Panc1 (cell line): ENCODE measurements at places on chromosomes 3 and 15.
A peak's percentile ranks its signal among the peaks of the same experiment; 100 is the strongest.

DNA sequence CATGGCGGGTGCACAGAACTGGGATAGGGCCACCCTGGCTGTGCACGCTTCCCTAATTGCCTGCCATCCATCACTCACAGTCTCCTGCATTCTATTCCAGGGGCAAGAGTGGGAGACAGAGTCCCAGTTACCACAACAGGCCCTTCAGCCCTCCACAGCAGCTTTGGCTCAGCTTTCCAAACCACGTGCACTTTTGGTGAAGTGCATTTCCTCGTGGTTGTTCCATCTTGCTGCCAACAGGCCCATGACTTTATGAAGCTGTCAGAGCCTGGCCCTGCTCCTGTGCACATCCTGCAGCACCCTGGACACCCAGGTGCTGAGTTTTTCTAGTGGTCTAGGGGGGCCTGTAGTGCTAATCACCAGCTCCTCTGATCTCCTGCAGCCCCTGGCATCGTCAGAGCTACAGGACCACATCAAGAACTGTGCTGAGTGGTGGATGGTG, 110.2 kb downstream of the ADCY5 start:
- no peaks in the 10 kb centered on the region for H3K27me3 ChIP-seq
- no peak overlapping the region for H3K4me3 ChIP-seq
- H3K4me1 ChIP-seq: no peaks in the 10 kb centered on the region
- no peak overlapping the region for H3K27ac ChIP-seq

DNA sequence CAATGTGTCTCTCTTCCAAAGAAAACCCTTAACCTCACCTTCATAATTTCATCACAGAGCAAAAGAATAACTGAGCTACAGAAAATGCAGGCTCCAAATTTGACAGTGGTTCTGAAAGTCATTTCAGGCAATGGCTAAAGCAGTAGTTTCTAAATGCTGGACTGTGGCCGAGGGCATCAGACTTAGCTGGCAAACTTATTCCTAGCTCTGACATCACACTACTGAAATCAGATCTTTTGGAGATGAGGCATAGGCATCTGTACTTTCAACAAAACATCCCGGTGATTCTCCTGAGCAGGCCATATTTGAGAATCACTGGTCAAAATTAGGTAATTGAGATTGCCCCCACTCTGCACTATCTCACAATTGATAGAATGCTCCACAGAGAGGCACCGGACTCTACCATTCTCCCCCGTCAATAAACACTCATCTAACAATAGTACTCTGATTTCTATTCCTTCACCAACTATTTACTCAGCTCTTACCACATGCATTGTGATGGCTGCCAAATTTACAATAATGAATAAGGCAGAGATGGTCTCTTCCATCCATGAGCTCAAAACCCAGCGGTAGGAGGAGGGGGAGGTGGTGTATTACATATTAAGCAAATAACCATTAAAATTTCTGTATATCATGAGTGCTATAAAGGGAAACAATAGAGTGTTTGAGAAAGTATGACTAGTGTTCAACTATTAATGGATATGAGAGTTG, 57.3 kb upstream of the SPRED1 start:
- H3K4me3 ChIP-seq: no peak overlapping the region
- no peaks in the 10 kb centered on the region; the same call in 1 of the 2 replicates for H3K27me3 ChIP-seq
- no peak for DNase-seq
- H3K4me1 ChIP-seq: no peaks in the 10 kb centered on the region
- no peaks in the 10 kb centered on the region for H3K36me3 ChIP-seq

- no peaks in the 10 kb centered on the region for H3K36me3 ChIP-seq
- H3K27ac ChIP-seq: no peak overlapping the region
- no peak for DNase-seq
- H3K4me3 ChIP-seq: peak overlapping the region; percentile 42
Measured at GRCh38 chr15:72184165-72184811, 13.3 kb downstream of the GRAMD2A start.

GRCh38 chr3:124032311-124032880, 40.5 kb upstream of the ROPN1 start:
- no peaks in the 10 kb centered on the region for H3K36me3 ChIP-seq
- H3K4me3 ChIP-seq: peak overlapping the region; percentile 66
- DNase-seq: no peak
- H3K4me1 ChIP-seq: no peaks in the 10 kb centered on the region
- no peak overlapping the region for H3K27ac ChIP-seq

DNA sequence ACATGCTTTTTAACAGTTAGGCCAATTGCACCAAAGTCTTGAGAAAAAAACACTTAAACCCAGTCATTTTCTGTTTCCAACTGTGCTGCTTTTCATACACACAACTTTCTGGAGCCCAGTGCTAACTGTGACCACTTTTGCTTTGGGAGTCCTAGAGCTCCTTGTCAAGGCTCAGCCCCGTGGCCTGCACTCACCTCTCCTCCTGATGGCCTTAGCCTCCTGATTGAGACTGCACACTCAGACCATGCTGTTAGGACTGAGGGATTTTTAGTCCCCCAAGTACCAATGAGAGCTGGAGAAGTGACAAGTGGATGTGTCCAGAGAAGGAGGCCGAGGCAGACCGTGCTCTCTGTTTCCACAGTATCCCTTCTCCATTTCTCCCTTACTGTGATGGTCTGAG, 15.2 kb upstream of the RARRES1 start:
- no peaks in the 10 kb centered on the region for H3K36me3 ChIP-seq
- no peaks in the 10 kb centered on the region for H3K27me3 ChIP-seq
- DNase-seq: no peak
- no peak overlapping the region for H3K4me3 ChIP-seq

DNA sequence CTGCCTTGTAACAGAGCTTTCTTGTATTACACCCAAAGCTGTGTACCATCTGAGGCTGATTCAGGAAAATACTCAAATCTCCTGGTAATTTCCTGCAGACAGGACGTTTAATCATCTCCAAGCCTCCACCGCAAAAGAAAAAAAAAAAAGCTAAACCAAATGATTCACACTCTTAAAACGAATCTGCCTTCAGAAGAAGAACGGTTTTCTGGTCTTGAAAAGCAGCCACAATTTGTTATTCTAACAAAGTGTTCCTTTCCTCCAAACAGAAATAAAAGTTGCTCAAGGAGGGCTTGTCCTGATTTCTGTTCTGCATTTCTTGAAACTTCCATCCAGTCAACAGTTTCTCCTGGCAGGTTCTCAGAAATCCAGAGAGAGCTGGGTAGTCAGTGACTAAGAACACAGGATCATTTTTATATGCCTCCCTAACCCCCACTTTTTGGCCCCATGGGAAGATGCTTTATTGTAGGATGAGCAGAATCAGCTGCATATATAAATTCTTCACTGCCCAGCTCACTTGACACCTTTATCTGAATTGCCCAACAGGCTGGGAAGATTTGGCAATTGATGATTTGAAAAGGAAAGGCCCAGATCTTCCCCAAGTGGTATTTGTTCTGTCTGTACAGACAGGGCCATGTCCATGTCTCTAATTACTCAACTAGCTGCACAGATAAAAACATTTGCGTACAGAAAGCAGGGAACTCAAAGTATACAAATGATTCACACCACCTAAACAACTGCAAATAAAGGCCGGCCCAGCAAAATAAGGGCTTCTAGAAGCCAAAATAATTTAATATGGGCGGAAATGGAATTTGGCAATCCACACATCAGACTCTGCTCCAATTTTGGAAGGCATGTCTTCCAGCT, 41.0 kb upstream of the PRICKLE2 start:
- no peaks in the 10 kb centered on the region for H3K4me1 ChIP-seq
- no peak overlapping the region for H3K27ac ChIP-seq
- H3K4me3 ChIP-seq: no peak overlapping the region
- no peaks in the 10 kb centered on the region for H3K36me3 ChIP-seq

GRCh38 chr3:188433521-188434150, 279.7 kb downstream of the LPP start:
- no peaks in the 10 kb centered on the region for H3K36me3 ChIP-seq
- no peak overlapping the region for H3K4me3 ChIP-seq
- no peaks in the 10 kb centered on the region for H3K4me1 ChIP-seq

GRCh38 chr3:127452321-127452821, 138.2 kb downstream of the TPRA1 start:
- no peaks in the 10 kb centered on the region for H3K36me3 ChIP-seq
- DNase-seq: no peak
- H3K4me1 ChIP-seq: peaks cover 11% of the 10 kb centered on the region
- no peak overlapping the region for H3K4me3 ChIP-seq

DNA sequence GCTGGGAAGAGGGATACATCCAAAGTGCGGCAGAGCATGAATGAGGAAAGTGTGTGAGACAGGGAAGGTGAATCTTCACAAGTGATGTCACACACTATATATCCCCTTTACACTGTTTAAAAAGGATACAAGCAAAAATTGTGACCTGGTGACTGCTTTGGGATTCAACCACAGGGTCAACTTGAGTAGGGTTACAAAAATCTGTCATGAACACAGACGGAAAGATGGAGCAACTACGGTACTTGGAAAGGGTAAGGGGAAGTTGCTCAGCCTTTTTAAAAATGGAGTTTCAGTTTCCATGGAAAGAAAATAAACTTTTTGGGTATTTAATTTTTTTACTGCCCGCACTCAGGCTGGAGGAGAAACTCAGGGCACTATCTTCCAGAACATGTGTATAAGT, 60.3 kb downstream of the B3GNT5 start:
- no peak overlapping the region for H3K4me3 ChIP-seq
- no peaks in the 10 kb centered on the region for H3K36me3 ChIP-seq
- no peak overlapping the region for H3K27ac ChIP-seq
- H3K27me3 ChIP-seq: no peaks in the 10 kb centered on the region

- H3K36me3 ChIP-seq: no peaks in the 10 kb centered on the region; the same call in 1 of the 2 replicates
- DNase-seq: no peak
- H3K4me3 ChIP-seq: no peak overlapping the region
- H3K4me1 ChIP-seq: peaks cover 7% of the 10 kb centered on the region; the same call in 1 of the 2 replicates
Measured at GRCh38 chr15:52329150-52329549, 33.5 kb upstream of the MYO5C start.

GRCh38 chr3:66812136-66812535, 186.0 kb upstream of the KBTBD8 start:
- no peaks in the 10 kb centered on the region for H3K4me1 ChIP-seq
- DNase-seq: no peak
- H3K36me3 ChIP-seq: no peaks in the 10 kb centered on the region
- no peak overlapping the region for H3K27ac ChIP-seq

GRCh38 chr15:57521503-57521902, 70.2 kb upstream of the MYZAP start:
- no peak overlapping the region for H3K4me3 ChIP-seq
- no peaks in the 10 kb centered on the region for H3K36me3 ChIP-seq
- peaks cover 6% of the 10 kb centered on the region for H3K4me1 ChIP-seq
- H3K27me3 ChIP-seq: no peaks in the 10 kb centered on the region

- peaks cover 64% of the 10 kb centered on the region for H3K36me3 ChIP-seq
- DNase-seq: no peak
- peak overlapping the region; percentile 98 for H3K27ac ChIP-seq
- peak overlapping the region; percentile 85 for H3K4me3 ChIP-seq
- H3K27me3 ChIP-seq: no peaks in the 10 kb centered on the region
Measured at GRCh38 chr15:92884436-92885223, 15.5 kb upstream of the CHD2 start.

DNA sequence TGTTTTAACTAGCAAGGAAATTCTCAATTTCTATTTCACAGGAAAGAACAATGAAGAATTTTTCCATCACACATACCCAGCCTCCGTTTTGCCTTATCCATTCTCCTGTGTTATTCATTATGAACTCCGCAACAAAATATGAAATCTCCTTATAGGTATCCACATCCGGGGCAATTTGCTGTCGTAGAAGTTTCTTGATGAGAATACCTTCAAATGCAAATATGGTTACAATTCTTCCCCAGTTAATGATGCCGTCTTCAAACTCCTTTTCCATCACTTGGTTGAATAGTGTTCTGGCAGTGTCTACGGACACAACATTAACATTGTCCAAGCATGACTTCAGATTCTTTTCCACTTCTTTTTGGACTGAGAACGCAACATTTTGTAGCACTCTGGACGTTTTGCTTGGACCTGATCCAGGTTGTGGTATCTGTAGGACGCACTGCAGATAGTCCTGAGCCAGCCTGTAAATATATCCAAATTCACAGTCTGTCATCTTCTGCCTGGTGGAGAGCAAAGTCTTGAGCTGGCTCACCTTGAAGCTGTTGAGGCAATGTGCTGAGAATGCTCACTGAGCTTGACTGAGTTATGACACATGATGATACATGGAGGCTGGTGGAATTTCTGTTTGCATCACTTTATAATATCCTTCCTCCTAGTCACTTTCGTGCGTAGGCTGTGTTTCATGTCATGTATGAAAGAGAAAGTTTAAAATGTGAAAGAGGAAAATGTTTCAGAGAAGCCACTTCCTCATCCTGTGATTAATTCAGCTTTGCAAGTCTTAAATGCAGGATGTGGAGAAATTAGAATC, at the start of gene BCL2A1:
Gene BCL2A1 (minus strand): TSS at position 573 of the 811 bp plus-strand sequence. CDS start 77 bp downstream, at position 496.
- H3K27ac ChIP-seq: peak within 1 kb of the TSS; percentile 70
- peak; percentile 93 for DNase-seq
- H3K4me3 ChIP-seq: peak within 1 kb of the TSS; percentile 49

- no peaks in the 10 kb centered on the region for H3K27me3 ChIP-seq
- H3K4me1 ChIP-seq: no peaks in the 10 kb centered on the region
- no peak overlapping the region for H3K4me3 ChIP-seq
- no peak overlapping the region for H3K27ac ChIP-seq
- no peak for DNase-seq
Measured at GRCh38 chr3:14301558-14301957, 100.8 kb upstream of the SLC6A6 start.
